GM04504 (cell line): ENCODE measurements at places on chromosomes 6 and 20.
A peak's percentile ranks its signal among the peaks of the same experiment; 100 is the strongest.

GRCh38 chr6:143107440-143107839, 46.8 kb downstream of the AIG1 start:
- DNase-seq: no peak

- DNase-seq: no peak
These were observed 226.9 kb downstream of the TTLL2 start for GRCh38 chr6:167551628-167552257.

DNA sequence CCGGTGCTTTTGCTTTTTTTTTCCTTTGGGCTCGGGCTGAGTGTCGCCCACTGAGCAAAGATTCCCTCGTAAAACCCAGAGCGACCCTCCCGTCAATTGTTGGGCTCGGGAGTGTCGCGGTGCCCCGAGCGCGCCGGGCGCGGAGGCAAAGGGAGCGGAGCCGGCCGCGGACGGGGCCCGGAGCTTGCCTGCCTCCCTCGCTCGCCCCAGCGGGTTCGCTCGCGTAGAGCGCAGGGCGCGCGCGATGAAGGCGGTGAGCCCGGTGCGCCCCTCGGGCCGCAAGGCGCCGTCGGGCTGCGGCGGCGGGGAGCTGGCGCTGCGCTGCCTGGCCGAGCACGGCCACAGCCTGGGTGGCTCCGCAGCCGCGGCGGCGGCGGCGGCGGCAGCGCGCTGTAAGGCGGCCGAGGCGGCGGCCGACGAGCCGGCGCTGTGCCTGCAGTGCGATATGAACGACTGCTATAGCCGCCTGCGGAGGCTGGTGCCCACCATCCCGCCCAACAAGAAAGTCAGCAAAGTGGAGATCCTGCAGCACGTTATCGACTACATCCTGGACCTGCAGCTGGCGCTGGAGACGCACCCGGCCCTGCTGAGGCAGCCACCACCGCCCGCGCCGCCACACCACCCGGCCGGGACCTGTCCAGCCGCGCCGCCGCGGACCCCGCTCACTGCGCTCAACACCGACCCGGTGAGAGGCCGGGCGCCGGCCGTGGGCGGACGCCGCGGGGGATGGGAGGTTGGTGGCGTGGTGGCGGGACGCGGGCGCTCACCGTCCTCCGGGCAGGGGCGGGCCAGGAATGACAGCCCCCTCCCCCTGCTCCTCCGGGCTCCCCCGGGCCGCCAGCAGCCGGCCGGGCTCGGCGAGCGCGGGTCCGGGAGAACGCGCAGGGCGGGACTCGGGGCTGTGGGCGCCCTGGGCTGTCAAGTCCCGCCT, 606 bp downstream of the ID4 start:
- no peak for DNase-seq

DNA sequence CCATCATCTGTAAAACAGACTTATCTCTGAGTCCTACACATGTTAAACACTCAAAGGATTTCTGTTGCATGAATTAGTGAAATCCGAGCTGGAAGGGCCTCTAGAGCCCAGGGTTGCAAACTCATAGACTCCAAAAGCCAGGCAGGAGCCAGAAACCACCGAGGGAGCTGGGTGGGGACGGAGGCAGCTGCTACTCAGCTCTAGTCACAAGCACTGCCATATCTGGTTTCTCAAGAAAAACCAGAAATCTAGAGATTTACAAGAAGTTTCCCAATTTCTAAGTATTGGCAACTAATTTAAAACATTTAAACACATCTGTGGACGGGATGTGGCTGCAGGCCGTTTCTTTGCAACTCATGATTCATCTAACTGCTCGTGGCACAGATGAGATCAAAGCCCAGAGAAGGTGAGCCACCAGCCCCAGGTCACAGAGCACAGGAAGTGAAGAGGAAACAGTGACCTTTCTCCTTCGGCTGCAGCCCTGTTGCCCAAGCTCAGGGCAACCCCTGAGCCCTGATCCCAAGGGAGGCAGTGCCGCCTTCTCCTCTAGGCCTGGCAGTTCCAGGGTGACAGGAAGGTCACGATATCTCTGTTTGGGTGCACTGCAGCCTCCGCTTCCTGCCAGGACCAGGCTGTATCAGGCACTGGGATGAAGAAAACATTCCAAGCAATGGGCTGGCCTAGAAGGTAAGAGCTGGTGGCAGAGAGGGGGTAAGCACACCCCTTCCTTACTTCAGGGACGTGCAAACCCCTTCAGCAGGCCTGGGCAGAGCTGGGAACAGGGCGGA, 26.4 kb upstream of the PTGIS start:
- DNase-seq: peak; percentile 75

DNA sequence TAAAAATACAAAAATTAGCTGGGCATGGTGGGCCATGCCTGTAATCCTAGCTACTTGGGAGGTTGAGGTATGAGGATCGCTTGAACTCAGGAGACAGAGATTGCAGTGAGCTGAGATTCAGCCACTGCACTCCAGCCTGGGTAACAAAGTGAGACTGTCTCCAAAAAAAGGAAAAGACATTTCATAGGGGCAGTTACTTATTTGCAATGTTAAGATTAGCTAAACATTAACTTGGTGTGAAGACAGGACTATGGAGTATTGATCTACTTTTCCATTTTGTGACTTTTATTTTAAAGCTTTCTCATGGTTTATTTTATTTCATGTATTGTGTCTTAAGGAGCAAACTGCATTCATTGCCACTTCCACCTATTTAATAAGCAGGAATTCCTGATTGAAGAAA, 153.0 kb downstream of the UTRN start:
- no peak for DNase-seq

DNA sequence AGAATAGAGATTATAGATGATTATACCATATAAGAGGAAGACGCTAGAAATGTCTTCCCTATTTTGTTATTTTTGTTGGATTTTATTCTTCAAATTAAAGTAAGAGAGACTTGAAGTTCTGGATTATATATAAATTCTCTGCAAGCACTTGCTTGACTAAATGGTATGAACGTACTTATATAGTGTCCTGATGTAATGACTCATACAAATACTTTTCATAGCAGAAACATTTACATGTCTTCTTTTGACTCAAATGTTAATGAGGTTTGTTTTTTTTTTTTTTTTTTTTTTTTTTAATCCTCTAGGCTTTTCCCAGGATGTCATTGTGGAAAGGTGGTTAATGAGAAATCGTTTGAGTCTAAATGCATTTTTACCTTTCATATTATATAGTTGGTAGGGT, 55.0 kb downstream of the PDE7B start:
- no peak for DNase-seq

DNA sequence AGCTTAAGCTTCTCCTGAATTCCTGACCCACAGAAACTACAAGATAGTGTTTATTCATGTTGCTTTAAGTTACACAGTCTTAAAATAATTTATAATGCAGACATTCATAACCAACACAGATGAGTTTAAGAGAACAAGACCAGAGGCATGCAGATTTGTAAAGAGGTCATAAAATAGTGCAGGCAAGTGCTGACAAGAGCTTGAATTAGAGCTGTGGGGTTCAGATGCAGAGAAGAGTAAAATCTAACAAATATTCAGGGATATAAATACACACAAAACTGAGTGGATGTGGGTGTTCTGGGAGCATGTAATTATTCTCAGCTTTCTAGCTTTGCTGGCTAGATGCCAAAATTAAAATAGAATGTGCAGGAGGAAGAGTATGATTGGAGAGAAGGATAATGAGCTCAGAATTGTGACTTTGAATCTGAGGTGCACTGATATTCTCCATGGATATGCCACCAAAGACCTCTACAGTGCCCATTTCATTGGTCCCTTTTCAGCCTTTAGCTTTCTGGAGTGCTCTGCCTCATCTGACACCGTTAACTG, 291.9 kb upstream of the SGK1 start:
- DNase-seq: no peak
